ENCODE measurements at places on chromosomes 1 and 21.
A peak's percentile ranks its signal among the peaks of the same experiment; 100 is the strongest.

- no peak for DNase-seq
Measured at GRCh38 chr1:62384276-62385005, 52.4 kb upstream of the USP1 start.

DNA sequence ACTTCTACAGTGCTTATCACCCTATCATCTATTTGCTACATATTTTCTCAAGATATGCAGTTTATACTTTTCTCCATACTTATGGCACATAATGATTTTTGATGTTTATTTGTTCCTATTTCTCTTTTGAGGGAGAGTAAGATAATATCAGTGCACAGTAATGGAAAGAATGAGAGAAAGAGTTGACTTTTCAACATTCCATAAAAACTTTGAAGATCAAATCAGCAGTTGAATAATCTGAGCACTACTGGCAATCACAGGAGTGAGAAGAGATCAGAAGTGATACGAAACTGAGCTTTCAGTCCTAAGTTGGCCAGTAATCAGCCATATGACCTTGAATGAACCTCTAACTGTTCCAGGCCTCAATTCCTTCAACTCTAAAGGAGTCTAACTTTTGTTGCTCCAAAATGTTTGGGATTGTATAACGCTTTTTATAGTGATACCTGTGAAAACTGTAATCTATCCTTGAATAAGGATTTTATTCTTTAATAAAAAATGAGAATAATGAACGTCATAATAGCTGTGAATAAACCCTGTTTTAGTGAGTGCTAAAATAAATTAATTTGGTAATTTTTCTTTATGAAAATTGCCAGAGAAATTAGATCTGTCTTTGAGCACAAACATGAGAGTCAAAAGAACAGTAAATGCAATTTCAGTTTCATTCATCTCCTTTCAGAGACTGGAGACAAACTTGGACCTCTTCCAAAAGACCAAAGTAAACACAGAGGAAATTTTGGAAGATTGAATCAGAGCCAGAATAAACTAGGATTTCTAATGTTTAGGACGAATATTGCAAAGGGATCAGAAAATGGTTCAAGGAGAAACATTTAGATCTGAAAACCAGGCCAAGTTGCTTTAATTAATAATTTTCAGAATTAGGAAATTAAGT, 309.9 kb downstream of the ADGRL2 start:
- DNase-seq: no peak

- no peak for DNase-seq
Measured at GRCh38 chr1:240649733-240650721, 38.1 kb upstream of the GREM2 start.

- peak; percentile 53 for DNase-seq
Measured at GRCh38 chr1:232009741-232010140, 383.2 kb downstream of the DISC1 start.

DNA sequence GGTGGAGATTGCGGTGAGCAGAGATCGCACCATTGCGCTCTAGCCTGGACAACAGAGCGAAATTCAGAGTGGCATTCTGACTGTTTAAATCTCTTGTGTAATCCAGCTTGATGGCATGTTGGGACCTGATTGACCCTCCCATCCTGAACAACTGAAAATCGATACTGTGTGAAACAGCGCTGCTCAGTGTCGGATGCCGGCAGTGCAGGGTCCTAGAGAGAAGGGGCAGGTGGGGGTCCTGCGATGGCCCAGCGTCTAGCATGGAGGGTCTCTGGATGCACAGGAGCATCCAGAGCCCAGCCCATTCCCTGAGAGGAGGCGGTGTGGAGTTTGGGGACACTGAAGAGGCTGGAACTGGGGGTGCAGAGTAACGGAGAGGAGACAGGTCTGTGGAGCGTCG, 15.8 kb downstream of the AGT start:
- no peak for DNase-seq

- DNase-seq: no peak
Measured at GRCh38 chr21:37378700-37379139, 12.1 kb downstream of the DYRK1A start.

- DNase-seq: no peak
Measured at GRCh38 chr1:11822091-11822490, 16.1 kb downstream of the CLCN6 start.

- peak; percentile 46 for DNase-seq
Measured at GRCh38 chr1:117754061-117754969, 148.5 kb downstream of the TENT5C start.

- peak; percentile 20 for DNase-seq
Measured at GRCh38 chr1:225332686-225333085, 95.2 kb downstream of the LBR start.

DNA sequence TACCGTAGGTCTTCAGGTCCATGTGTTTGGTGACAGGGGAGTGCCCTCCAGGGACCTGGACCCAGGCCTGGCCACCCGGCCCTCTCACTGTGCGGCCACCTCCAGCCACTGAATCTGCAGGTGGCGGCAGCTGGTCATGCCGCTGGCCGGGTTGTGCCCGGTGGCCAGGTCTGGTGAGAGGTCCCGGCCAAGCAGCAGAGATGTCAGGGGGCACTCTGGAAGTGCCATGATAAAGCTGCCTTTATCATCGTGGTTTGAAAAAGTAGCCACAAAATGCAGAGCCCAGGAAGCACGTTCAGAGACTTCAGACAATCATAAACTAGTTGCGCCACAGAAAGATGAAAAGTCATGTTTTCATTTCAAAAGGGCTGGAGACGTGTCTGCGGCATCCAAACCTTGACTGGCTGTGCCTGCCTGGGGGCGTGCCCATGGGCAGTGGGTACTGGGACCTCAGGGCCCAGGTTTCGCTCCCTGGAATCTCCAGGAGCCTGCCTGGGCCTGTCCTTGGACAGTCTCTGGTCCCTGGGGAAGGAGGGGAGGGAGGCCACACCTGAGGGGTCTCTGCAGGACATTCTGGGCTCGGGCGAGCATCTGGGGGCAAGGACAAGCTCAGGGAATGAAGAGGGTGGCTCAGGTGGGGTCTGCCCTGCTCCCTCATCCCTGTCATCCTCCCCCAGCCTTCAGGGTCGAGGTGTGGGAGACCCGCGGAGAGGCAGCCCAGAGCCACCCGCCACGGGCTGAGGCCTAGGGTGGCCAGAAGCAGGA, 44.9 kb downstream of the COL18A1 start:
- DNase-seq: no peak

DNA sequence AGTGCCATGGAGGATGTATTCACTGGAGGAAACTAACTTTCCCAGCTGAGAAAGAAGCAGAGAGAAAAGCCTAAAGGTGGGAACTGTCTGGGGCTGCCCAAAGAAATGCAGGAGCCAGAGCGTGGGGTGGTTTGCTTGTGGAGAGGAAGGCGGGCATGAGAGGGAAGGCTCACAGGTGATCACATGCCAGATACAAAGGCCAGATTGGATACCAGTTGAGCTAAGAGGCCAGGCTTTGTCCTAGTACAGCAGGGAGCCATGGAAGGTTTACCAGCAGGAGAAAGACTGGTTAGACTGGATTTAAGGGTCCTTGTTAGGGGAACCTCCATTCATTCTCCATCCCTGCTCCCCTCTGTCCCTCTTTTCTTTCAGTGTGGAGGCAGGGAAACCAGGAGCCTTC, 66.4 kb downstream of the BEND5 start:
- DNase-seq: no peak

DNA sequence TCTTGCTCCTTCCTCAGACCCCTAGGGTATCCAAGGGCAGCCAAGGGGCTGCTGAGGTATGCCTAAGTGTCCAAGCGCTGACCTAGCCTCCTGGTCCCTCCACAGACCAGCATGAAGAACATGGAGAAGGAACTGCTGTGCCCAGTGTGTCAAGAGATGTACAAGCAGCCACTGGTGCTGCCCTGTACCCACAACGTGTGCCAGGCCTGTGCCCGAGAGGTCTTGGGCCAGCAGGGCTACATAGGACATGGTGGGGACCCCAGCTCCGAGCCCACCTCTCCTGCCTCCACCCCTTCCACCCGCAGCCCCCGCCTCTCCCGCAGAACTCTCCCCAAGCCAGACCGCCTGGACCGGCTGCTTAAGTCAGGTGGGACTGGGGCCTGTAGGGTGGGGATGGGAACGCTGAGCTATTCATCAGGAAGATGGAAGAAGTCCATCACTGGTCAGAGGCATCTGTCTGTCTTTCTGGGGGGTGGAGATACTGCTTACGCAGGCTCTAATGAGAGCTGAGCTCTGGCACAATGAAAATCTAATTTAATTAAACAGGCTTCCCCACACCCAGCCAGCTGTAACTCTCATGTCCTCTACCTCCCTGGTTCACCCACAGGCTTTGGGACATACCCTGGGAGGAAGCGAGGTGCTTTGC, 1.8 kb downstream of the TRIM46 start:
- no peak for DNase-seq

DNA sequence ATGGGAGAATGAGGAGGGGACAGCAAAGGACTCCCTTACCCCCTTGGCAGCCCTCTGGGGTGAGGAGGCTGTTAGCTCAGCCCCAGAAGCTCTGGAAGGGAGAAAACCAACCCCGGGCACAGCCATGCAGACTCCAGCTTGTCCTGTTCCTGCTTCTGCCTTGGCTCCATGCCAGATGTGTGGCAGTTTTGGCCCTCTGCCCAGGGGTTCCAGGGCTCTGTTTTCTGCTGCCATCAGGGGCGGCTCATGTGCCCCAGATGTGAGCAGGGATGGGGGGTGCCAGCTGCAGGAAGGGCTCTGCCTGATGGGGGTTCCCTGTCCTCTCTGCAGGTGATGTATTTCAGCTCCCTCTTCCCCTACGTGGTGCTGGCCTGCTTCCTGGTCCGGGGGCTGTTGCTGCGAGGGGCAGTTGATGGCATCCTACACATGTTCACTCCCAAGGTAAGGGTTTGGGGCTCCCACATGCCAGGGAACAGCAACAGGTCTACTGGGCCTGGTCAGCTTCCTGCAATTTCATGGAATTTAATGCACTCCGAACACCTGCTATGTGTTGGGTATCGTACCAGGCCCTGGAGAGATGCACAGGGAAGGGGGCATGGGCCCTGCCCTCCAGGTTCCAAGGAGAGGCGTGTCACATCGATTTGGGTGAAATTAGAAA, 26.1 kb downstream of the SLC6A17 start:
- DNase-seq: no peak

DNA sequence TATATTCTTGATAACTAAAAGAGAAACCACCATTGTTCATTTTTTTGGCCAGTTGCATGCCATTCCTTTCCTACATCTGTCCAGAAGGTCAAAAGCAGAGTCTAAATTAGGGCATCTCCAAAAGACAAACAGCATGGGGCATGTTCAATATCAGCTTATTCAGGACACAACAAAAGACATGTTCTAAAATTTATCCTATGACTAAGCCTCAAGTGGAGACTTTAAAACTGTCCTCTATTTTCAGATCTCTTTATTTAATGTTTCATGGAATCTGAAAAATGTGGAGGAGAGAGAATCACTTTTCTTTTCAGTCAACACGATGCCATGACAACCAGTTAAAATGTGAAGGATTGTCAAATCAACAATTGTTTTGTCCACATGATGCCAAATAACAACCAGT, 303.4 kb upstream of the PRMT6 start:
- no peak for DNase-seq

DNA sequence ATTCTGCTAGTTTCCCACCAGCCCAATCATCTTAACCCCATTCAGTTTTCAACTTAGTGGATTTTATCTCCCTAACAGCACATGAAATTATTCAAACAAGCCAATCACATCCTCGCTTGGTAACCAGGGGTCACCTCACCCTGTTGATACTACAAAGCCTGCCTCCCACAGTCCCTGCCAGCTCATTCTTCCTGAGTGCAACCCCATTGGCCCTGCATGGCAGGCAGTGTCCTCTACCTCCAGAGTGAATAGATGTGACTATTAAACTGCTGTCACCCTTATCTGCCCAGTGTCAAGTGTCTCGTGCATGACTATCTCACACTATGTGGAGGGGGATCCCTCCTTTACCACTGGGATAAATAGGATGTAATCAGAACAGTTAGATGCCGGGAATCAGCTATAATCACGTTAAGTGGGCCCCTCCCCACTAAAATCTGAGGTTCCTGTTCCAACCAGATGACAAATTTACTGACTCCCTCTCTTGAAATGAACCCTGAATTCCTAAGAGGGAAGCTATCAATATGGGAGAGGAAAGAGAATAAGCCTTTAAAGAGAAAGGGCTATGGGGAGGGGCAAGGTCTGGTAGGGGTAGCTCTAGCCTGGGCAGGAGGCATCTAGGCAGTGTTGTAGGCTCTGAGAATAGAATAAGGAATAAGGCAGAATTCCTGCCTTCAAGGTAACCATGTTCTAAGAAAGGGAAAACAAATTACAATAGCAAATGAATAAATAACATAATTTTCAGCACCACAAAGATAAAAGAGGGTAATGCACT, 155.9 kb downstream of the SLC30A10 start:
- no peak for DNase-seq

DNA sequence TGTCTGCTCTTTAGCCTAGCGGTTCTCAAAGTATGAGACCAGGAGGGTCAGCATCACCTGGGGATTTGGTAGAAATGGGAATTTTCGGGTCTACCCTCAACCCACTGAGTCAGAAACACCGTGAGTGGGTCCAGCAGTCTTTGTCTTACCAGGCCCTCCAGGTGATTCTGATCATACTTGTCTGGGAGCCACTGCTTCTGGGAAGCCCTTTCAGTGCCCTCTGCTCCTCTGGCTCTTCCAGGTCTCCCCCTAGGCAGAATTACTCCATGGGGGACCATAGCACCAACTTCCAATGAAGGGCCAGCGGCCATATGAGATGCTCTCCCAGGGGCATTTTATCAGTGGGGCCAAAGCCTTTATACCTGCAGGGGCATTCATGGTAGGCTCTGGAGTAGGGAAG, 81.0 kb upstream of the ETV3 start:
- DNase-seq: no peak

GRCh38 chr1:39711104-39711965, 20.1 kb upstream of the HPCAL4 start:
- DNase-seq: no peak

- DNase-seq: no peak
Measured at GRCh38 chr1:243582326-243582725, 267.7 kb downstream of the AKT3 start.

- DNase-seq: peak; percentile 16
Measured at GRCh38 chr21:37565530-37566223, 199.1 kb downstream of the DYRK1A start.

GRCh38 chr1:27331922-27332321, 9.9 kb upstream of the SYTL1 start:
- DNase-seq: no peak

- DNase-seq: no peak
Measured at GRCh38 chr1:200415789-200416593, 6.2 kb upstream of the ZNF281 start.

DNA sequence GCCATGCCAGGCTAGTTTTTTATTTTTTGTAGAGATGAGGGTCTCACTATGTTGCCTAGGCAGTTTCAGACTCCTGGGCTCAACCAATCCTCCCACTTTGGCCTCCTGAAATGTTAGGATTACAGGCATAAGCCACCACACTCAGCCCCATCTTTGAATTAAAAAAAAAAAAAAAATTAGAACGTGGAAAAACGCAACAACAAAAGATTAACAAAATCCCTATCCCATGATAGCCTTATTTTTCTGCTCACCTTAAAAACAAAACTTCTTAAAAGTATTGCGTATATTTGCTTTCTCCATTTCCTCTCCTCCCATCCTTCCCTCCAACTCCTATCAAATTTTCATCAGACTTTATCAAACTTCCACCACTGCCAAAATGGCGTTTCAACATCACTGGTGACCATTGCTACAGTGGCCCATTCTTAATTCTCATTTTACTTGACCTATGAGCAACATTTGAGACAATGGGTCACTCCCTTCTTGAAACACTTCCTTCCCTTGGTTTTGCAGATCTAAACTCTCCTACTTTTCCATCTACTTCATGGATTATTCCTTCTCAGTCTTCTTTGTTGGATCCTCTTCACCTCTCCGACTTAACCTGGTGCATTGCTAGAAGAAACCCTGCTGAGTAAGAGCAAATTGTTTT, 579 bp upstream of the ZNF684 start:
- peak; percentile 23 for DNase-seq

All from inflammatory macrophage (primary cell).